Stimulated activated CD8-positive, alpha-beta memory T cell treated with anti-CD3 and anti-CD28 coated beads, Interleukin-7, amount 100 ng/mL, for 24 hours (primary cell): ENCODE measurements at places on chromosomes 7 and 10.

- no peak for DNase-seq
Measured at GRCh38 chr7:151388007-151388297, 21.9 kb downstream of the WDR86 start.

DNA sequence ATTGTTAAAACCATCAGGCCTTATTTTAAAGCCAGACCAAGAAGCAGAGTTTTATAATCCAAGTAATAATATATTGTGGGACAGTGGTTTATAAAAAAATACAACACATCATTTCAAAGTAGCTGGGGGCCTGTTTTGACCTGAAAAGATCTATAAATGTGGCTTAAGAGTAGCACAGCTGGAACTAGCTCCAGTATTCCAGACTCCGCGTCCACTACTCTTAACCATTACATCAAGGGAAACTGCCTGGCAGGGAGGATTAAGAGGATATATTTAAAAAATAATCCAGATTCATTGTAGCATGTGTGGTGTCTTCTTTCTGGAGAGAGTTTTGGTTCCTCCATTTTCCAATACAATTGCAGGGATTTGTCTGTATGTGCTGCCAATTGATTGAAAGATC is 67.3 kb downstream of the MET start:
- no peak for DNase-seq

- DNase-seq = no peak
Measured at GRCh38 chr10:111392159-111392558, 315.3 kb downstream of the ADRA2A start.

DNA sequence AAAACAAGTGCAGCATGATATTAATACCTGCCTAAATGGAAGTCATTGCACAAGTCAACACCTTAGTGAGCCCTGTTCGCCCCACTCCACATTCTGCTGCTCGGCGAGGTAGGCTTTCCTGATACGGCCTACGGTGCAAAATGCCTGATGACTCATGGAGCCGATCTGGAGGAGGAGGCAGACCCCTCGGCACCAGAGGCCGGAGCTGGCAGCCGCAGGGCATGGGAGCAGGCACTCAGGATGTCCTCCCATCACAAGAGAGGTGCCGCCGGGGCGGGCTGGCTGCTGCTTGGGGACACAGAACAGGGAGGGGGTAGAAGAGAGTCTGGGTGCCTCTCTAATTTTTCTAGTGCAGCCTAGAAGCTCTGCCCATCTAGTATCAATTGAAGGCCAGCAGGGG is 418.5 kb upstream of the MGMT start:
- no peak for DNase-seq

DNA sequence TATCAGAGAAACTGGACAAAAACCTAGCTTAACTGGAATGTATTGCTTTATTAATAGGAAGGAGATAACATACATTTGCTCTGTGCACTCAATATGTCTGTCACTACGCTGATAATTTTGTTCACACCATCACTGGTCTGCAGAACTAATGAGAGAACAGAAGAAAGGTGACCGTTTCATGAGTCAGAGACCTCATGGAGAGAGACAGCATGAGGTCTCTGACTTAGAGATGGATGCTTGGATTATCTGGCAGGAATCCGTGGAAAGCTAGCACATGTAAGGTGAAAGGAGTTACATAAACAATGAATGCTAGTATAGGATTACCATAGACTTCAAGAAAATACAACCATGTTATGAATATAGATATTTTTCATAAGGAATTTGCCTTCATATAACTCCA is 947.3 kb downstream of the IPMK start:
- DNase-seq = no peak

- DNase-seq = no peak
Measured at GRCh38 chr7:13827716-13828115, 161.8 kb downstream of the ETV1 start.

DNA sequence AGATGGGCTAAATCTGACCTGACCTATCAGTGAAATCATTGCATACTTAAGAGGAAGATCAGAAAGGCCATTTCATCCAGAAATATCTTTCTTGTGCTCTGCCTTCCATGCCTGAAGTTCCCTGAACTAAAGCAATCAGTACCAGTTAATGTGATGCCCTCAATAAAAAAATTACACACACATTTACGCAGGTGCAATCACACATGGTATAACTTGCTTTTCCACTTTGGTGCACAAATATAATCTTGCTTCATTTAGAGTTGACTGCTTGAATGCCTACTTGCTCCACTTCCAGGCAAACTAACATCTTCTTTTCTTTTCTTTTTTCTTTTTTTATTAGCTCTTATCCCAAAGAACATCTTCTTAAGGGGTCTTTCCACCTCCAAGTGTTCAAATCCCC is 58.3 kb upstream of the KIF5B start:
- no peak for DNase-seq

DNA sequence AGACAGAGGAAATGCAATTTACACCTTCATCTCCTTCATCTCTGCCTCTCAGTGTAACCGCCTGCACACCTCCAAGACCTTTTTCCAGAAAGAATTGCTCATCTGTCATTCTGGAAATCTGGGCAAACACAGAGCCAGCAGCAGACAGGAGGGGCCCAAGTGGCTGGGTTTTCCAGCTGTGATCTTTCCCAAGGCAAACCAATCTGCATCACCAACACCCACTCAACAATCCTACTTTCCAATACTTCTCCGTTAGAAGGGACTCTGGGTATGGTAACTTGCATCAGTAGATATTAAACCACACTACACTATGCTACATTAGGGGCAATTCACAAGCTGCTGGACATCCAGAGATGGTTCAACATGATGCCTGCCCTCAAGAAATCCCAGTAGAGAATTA is 781.8 kb upstream of the AUTS2 start:
- DNase-seq = no peak

DNA sequence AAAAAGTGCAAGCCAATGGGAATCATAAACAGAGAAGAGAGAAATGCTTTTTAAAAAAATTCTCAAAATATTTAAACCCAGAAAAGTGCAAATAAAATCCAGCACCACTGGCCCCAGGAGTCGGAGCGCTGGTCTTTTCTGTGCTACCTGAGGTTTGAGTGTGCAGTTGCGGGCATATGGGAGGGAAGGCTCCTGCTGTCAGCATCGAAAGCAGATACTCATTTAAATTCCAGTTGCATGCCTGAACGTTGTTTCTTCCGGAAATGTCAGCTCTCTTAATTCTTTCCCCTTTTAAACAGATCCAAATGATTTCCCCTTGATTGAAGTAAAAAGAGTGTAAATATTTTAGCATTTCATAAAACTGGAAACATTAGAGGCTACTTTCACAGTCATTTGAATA is 240.5 kb upstream of the GPR26 start:
- DNase-seq = no peak

- DNase-seq = no peak
Measured at GRCh38 chr10:131788386-131788785, 112.4 kb upstream of the PPP2R2D start.

GRCh38 chr7:116075351-116076145 is 45.0 kb upstream of the TFEC start:
- DNase-seq = no peak

DNA sequence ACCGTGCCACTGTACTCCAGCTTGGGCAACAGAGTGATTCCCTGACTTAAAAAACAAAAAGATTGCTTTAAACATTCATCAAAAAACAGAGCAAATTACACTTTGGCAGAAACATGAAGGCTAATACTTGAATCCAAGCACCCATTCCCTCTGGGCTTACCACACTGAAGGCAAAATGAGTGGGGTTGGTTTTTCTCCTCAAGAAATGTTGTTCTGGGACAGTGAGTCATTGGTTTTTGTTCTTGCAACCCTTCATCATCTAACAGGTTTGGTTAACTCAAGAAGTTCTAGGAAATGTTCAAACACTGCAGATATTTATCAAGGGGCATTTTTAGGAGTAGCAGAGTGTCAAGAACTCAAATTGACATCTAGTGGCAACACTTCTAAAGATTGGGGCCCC is 60.5 kb downstream of the KIAA1217 start:
- DNase-seq = no peak

- peak; percentile 40 for DNase-seq
Measured at GRCh38 chr7:117124591-117125220, 171.4 kb downstream of the ST7 start.

DNA sequence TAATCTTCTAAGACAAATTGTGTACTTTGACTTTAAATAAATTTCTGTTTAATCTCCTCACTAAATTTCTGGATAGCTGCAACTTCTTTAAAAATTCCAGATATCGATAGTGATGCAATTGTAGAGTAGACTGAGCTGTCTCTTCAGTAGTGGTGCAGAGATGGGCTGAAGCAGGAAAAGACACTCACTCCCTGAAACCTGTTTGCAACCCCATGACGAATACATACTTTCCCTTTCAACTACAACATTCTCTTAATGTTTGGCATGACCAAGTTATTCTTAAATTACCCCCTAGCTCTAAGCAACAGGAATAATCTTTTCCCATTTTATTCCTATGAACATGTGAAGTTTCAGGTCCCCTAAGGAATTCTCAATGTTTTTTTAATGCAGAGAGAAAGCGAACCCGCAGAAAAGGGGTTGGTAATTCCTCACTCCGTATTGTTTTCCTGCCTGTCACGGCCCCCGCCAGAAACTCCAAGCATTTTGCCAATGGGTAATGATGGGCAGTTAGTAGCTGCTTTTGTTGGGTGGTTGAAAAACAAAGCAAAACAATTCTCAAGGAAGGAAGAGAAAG is 1.3 kb downstream of the THSD7A start:
- DNase-seq = no peak

DNA sequence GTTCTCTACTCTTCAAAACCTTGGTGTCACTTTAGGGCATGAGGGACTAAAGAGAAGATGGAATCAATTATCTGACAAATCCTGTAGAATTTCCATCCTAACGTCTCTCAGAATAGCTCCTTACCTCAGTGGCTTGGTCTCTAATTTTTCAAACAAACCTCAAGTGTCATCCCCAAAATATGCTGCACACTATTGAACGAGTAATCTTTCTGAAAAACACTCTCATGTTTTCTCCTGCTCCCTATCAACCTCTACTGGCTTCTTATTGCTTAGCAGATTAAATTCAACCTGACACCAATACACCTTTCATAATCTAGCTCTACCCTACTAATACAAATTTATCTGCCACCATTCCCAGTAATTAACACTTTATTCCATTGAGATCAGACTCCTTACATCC is 8.5 kb downstream of the CNOT4 start:
- DNase-seq = no peak
